ENCODE measurements at places on chromosomes 12 and 14. TPM values are rescaled to one million over a fixed set of nuclear protein-coding genes. Genes with fewer than 3 reads are reported as not detected.
A peak's percentile ranks its signal among the peaks of the same experiment; 100 is the strongest.

GRCh38 chr14:30077946-30078345 is 150.3 kb upstream of the PRKD1 start:
- H3K27ac ChIP-seq: no peak overlapping the region
- no peaks in the 10 kb centered on the region for H3K36me3 ChIP-seq
- no peak overlapping the region for H3K4me3 ChIP-seq

DNA sequence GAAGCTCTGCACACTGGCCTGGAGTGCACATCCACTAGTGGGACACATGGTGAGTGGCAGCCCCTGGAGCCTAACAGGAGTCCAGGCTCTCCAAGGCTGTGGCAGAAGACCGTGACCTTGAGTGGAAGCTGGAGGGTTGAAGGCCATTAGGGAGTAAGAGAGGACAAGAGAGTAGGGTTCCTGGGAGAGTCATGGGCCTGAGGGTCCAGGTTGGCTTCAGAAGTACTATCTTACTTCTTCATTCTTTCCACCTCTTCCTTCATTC is 406 bp downstream of the IL23A start:
- H3K27me3 ChIP-seq: no peaks in the 10 kb centered on the region
- H3K4me3 ChIP-seq: no peak overlapping the region
- DNase-seq: no peak
- peaks cover 6% of the 10 kb centered on the region for H3K36me3 ChIP-seq
- peaks cover 10% of the 10 kb centered on the region for H3K4me1 ChIP-seq
- peak overlapping the region; percentile 70 for H3K27ac ChIP-seq

DNA sequence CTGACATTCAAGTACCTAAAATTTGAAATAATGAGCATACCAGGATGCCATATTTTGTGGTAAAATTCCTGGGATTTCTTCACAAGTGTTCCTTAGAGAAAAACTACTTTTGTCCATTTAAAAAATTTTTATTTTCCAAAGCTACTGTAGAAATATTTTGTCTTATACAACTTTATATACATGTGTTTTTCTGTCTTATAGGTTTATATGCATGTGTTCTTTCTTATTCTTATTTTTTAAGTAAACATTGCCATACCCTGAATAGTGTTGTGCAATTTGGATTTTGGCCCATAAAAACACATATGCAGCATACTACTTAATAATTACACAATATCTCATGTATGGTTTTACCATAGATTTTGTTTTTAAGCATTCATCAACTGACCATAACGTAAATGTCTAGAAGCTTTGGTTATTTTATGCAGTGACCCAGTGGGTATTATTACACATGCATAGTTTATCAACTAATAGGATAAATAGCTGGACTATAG is 1107.4 kb upstream of the SEL1L start:
- no peak overlapping the region for H3K4me3 ChIP-seq
- H3K36me3 ChIP-seq: no peaks in the 10 kb centered on the region
- no peak for DNase-seq
- no peak overlapping the region for H3K27ac ChIP-seq
- no peaks in the 10 kb centered on the region for H3K27me3 ChIP-seq

DNA sequence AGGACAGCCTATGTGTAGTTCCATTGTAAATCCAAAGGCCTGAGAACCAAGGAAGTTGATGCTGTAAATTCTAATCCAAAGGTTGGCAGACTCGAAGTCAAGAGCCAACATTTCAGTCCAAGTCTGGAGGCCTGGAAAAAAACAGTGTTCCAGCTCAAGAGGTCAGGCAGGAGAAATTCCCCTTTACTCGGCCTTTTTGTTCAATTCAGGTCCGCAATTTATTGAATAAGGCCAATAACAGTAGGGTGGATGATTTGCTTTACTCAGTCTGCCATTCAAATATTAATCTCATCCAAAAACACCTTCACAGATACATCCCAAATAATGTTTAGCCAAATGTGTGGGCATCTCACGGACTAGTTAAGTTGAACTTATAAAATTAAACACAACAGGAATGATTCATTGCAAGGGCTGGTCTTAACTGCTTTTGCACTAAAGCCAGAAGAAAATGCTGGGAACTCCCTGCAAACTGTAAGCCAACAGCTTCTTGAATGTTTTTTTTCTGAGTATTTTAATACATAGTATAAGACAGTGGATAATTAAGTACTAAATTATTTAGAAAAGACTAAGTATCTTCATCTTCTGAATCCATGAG is 197.4 kb upstream of the GARIN6 start:
- H3K4me1 ChIP-seq: peaks cover 8% of the 10 kb centered on the region
- DNase-seq: no peak
- H3K36me3 ChIP-seq: no peaks in the 10 kb centered on the region
- no peaks in the 10 kb centered on the region for H3K27me3 ChIP-seq
- H3K27ac ChIP-seq: no peak overlapping the region

DNA sequence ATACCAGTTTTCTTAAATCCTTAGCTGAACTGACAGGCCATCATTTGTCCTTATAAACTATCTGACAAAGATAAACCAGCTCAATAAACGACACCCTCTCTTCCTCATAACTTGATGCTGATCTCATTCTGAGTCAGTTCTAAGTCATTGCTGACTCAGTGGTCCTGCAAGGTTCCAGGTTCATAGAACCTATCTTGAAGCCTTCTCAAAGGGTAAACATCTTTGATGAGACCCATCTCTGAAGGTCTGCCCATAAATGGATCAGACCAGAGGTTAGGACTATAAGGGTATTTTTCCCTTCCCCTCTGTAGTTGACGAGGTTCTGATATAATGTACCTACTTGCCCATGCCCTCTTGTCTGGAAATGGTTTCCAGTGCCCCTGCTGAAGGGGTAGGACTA is 11.9 kb downstream of the NAA25 start:
- H3K4me1 ChIP-seq: peaks cover 5% of the 10 kb centered on the region
- peak overlapping the region; percentile 82 for H3K27ac ChIP-seq
- no peak for DNase-seq
- peaks cover 30% of the 10 kb centered on the region for H3K36me3 ChIP-seq

- peaks cover 12% of the 10 kb centered on the region for H3K36me3 ChIP-seq
- H3K27ac ChIP-seq: no peak overlapping the region
These were observed 67.9 kb downstream of the FAR2 start for GRCh38 chr12:29216797-29217575.

DNA sequence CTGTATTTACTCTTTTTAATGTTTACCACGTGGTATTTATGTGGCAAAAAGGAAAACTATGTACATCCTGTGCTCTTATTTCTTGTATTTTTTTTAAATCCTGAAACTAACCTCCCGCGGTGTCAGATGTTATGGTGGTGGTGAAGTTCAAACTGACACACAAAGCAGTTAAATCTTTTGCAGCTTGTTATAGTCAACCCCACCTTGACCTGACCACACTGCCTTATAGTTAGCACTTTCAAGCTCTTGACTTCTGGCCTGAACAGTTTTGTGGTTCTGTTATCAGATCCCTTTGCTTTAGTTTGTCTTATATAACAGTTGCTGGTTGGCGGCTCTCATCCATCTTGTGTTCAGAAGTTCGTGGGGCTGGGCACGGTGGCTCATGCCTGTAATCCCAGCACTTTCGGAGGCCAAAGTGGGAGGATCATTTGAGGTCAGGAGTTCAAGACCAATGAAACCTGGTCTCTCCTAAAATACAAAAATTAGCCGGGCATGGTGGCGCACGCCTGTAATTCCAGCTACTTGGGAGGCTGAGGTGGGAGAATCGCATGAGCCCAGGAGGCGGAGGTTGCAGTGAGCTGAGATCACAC is 2.1 kb downstream of the UNG start:
- peaks cover 22% of the 10 kb centered on the region for H3K36me3 ChIP-seq
- peak overlapping the region; percentile 72 for H3K27ac ChIP-seq
- peak overlapping the region; percentile 91 for H3K4me3 ChIP-seq
- no peak for DNase-seq
- peaks cover 23% of the 10 kb centered on the region for H3K4me1 ChIP-seq

DNA sequence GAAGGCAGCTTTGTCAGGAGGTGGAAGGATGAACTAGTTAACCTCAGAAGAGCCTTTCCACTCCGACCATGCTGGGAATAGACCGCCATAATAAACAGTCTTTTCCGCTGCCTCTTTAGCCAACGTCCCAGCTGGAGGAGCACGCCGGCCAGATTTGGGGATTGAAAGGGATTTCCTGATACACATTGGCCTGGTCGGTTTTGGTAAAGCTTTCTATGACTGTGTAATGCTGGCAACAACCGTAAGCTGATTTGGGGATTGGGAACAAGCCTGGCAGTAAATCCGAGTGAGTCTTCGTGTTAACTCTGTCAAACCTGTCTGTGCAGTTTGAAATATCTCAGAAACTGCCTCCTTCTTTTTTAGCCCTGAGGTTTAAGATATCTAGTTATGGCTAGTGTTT is 87.0 kb downstream of the DAD1 start:
- no peaks in the 10 kb centered on the region for H3K36me3 ChIP-seq
- H3K4me1 ChIP-seq: peaks cover 25% of the 10 kb centered on the region
- no peak for DNase-seq
- H3K4me3 ChIP-seq: no peak overlapping the region
- H3K27me3 ChIP-seq: peaks cover 21% of the 10 kb centered on the region

RITA1 gene
- total RNA-seq: 19.0 TPM

SAMD4A gene
- 23.0 TPM for total RNA-seq

Measured in type B pancreatic cell (in vitro differentiated cells).